ENCODE measurements at places on chromosomes 16 and 17.

DNA sequence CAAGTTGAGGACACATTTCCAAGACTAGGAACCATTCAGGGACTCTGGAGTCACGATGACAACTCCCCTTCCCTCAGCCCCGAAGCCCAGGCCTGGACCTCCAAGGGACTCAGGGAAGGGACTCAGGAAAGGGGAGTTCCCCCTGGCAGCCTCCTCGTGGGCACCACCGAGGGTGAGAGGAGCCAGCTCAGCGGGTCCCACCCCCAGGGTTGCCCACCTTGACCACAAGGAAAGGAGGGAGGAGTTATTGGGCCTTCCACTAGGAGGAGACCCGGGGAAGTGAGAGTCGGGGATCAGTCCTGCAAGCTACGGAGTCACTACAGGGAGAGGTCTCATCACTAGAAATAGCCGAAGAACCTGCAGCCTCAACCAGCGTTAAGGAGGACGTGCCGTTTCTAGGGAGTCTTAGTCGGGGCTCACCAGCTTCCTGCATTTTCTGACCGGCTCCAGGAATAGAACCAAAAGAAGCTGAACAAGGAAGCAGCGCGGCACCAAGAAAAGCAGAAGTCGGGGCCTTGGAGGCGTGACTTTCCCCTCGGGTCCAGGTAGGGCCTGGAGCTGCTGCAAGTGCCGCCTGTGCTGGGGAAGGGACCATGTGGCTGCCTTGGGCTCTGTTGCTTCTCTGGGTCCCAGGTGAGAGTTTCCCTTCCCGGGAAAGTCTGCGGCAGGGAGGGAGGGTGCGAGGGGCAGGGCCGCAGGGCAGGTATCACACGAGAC lies at the start of gene CD300A:
CD300A (plus strand) TSS at position 524 of the 717 bp plus-strand sequence; CDS start at position 594, 70 bp downstream.
- peak; percentile 67 for DNase-seq

GRCh38 chr17:81911277-81911961 lies at the start of gene PCYT2:
TSS of gene PCYT2 (minus strand) at chr17:81911399. CDS start at chr17:81911355, 44 bp downstream.
- peak; percentile 84 for DNase-seq

DNA sequence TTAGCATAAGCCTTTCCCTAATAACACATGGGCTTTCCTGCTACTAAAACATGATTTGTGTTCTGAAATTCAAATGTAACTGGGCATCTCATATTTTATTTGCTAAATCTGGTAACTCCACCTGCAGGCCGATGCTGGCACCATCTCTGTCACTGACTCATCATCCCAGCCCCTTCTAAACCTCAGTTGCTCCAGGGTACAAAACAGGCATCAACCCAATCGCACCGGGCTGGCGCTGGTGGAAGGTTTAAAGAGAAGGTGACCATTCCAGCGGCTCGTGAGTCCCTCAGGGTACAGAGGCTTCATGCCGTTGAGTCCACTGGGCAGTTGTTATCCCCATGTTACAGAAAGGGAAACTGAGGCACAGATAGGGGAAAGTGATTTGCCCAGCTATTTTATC lies 27.1 kb downstream of the PPL start:
- DNase-seq, result no peak

GRCh38 chr17:11908711-11909146 lies 88.5 kb downstream of the ZNF18 start:
- no peak for DNase-seq

DNA sequence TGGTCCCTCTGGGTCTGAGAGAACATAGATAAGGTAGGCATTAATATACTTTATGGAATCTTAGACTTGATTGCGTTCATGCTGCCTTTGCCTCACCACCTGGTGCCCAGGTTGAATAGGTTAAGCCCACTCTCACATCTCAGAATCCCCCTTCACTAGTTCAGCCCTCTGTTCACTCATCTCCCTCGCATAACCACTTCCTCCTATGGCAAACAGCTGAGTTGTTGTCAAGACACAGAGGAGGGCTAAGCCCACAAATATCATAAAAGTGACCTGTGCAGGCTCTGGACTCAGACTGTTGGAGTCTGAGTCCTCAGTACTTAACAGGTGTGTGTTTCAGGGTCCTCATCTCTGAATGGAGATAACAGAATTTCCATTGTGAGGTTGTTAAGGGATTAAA lies 55.7 kb downstream of the GOSR1 start:
- DNase-seq, result no peak

DNA sequence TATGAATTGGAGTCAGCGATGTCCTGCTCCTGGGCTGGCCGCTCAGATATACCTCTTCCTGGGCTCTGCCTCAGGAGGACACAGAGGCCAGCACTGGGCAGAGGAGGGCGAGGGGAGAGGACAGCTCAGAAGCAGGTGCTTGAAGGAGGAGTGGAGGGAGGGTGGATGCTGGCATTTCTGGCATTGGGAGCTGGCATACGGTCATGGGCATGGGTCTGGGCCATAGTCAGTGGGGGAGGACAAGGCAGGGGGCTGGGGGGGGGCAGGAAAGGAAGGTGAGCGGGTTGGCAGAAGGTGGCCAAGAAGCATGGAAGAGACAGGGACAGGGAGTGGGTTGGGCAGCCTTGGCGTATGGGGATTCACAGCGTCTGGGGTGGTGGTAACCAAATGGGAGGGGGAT lies 16.7 kb upstream of the RAP1GAP2 start:
- no peak for DNase-seq

DNA sequence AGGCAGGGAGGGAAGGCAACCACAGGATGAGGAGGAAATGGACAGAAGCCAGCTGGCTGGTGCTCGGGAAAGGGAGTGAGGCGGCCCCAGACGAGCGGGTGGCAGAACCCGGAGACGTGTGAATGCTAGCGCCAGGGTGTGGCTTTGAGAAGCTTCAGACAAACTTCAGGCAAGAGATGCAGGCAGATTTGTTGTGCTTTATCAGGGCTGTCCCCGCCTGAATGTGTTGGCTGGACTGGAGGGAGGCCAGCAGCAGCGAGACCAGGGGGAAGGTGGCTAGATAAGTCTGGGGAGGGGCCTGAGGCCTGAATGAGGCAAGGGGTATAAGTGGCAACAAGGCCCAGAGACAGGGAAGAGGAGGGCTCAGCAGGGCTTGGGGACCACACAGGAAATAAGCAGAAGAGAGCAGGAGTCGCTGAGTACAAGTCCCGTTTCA lies 22.0 kb downstream of the CAMKK1 start:
- no peak for DNase-seq

- DNase-seq, result no peak
Observed at GRCh38 chr17:66354472-66354871, 52.1 kb downstream of the PRKCA start.

GRCh38 chr17:3032258-3033247 lies 30.9 kb downstream of the OR1D5 start:
- DNase-seq, result no peak
